ENCODE measurements at places on chromosomes 6 and 20.
A peak's percentile ranks its signal among the peaks of the same experiment; 100 is the strongest.

GRCh38 chr20:57330998-57331397, 1.4 kb downstream of the SPO11 start:
- no peak for DNase-seq

DNA sequence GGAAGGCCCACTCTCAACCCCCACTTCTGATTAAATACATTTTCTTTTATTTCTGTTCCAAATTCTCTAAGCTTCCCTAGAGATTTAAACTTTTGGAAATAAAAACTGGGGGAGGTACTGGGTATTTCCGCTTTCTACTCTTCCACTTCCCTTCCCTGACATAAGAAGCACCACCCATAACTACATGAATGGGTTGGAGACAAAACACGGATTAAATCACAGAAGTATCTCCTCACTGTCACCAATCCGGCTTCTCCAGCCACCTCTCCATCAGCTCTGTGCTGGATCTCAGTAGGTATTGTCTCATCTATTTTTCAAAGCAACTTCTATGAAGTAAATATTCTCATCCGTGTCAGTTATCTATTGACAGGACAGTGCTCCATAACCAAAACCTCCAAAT, 150.7 kb downstream of the TSHZ2 start:
- no peak for DNase-seq

DNA sequence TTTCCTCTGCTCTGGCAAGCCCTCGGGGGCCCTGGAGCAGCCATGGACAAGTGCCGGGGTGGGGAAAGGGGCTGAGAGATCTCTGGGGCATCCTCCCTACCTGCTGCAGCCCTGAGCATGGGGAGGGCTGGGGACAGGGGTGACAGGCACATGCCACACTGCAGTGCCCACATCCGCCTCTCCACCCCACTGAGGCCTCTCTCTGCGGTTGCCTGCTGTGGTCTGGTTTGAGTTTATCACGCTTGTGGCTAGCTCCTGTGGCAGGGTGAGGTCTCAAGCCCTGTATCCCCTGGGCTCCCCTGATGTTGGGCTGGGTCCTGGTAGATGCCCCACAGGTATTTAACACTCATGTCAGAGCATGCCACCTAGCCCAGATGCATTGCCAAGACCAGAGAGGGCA, 52.9 kb upstream of the MLN start:
- DNase-seq = peak; percentile 79

- no peak for DNase-seq
Measured at GRCh38 chr6:112398686-112399085, 51.6 kb downstream of the RFPL4B start.

DNA sequence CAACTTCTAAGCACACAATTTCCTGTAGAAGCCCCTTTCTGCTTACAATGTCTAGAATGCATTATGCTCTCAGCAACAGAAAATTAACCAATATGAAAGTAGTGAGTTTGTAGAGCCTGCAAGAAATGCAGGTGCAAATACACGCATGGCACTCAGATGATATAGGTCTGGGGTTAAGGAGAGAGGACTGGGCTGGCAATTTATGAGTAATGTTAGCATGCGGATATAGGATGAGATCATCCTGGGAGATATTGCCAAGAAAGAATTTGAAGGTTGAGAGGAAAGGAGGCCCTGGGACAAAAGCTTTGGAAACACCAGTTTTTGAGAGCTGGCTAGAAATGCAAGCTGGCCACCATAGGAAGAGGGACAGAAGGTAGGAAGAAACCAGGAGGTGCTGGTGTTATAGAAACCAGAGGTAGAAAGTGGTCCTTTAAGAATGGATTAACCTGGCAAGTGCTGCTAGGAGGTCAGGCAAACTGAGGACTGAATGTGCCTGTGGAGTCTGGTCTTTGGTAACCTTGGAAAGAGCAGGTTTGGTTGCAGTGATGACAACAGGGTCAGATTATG, 183.2 kb upstream of the MYLIP start:
- no peak for DNase-seq

GRCh38 chr20:48277266-48277665, 492.0 kb upstream of the SULF2 start:
- DNase-seq = no peak

DNA sequence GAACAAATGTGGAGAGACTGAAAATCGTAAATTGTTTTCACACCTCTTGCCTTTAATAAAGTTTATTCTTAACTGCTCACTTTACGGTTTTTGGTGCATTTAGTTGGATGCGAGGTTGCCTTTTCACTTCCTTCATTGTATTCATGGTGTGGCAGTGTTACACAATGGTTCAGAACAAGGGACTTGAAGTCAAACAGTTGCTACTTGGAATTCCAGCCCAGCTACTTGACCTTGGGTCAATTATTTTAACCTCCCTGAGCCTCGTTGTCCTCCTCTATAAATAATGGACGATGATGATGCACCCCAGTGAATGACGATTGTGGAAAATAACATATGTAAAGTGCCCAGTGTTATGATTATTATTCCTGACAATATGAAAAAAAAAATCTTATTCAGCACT, 72.3 kb downstream of the CARMIL1 start:
- DNase-seq = no peak

GRCh38 chr20:52972965-52973819, 1.0 kb downstream of the TSHZ2 start:
- peak; percentile 57 for DNase-seq

- DNase-seq = no peak
Measured at GRCh38 chr6:129029778-129030177, 146.8 kb downstream of the LAMA2 start.

- no peak for DNase-seq
Measured at GRCh38 chr20:48623176-48623905, 204.5 kb downstream of the PREX1 start.

- peak; percentile 46 for DNase-seq
Measured at GRCh38 chr6:26342106-26343004, 22.6 kb upstream of the BTN3A2 start.

- DNase-seq = no peak
Measured at GRCh38 chr6:109224107-109224875, 129.0 kb downstream of the CEP57L1 start.

GRCh38 chr6:125054331-125054730, 92.1 kb downstream of the RNF217 start:
- DNase-seq = no peak

GRCh38 chr6:111183702-111184517, 96.6 kb downstream of the SLC16A10 start:
- no peak for DNase-seq

GRCh38 chr6:114342826-114343781, at the start of gene HS3ST5:
TSS of gene HS3ST5 (minus strand) at chr6:114343023. CDS start at chr6:114062845, 280,178 bp downstream.
- DNase-seq = peak; percentile 13

DNA sequence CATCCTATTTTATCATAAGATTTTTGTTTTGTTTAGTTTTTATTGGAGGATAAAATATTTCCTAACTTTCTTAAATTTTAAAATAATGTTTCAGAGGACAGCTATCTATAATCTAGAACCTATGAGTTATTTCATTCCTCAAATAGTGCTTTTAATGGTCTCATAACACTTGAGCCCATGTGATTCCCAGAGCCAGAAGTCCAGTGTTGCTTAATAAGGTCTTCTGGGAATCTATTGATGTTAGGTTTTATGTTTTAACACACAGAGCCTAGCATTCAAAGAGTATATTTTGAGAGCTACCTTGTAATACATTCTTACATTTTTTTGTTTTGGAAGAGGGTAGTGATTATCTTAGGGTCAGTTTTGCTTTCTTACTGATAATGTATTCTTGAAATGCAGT, 200.2 kb downstream of the CENPW start:
- DNase-seq = no peak

DNA sequence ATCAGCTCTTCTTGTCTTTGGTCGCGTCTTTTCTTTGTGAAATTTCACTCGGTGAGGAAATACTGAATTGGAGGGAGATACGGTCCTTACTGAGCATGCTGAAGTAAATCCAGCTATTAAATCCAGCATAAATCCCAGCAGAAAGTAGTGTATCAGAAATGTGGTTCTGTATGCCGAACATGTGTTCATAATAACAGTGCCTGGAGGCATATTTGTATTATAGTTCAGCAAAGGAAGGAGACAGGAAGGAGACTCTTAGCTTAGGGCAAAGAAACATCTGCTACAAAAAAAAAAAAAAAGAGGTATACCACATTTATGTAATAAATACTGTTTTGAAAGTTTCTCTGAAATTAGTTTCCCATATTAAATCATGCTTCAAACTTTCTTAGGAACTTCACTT, 211.8 kb downstream of the PLCB4 start:
- DNase-seq = no peak

GRCh38 chr20:36861875-36862801, 13.8 kb upstream of the TLDC2 start:
- no peak for DNase-seq

DNA sequence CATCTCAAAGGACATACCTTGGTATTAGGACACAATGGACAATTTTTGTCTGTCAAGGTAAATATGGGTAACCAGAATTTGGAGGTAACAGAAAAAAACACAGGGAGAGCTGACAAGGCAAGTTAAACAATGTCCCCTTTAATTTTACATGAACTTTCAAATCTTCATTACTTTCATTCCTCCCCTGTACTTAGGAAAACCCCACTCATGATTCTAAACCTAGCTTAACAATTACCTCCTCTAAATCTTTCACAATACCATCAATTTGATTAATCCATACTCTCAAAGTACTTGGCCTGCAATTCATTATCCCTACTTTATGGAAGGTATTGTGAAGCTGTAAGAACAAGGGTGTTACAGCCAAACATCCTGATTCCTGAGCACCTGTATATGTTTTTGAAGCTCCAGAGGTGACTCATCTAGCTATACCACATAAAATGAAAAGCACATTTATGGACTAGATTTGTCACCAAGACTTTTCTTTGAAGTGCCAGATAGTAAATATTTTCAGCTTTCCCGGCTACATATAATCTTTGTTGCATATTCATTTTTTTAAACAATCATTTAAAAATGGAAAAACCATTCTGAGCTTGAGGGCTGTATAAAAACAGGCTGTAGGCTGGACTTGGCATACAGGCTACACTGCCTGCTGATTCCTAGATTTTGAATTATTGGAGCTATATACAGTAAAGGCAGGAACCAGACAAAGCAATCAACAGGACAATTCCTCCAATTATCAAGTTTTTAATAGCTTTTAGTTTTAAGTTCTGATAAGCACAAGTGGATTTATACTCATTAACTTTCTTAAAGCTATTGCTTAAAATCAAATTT, 22.9 kb downstream of the DEK start:
- DNase-seq = no peak

DNA sequence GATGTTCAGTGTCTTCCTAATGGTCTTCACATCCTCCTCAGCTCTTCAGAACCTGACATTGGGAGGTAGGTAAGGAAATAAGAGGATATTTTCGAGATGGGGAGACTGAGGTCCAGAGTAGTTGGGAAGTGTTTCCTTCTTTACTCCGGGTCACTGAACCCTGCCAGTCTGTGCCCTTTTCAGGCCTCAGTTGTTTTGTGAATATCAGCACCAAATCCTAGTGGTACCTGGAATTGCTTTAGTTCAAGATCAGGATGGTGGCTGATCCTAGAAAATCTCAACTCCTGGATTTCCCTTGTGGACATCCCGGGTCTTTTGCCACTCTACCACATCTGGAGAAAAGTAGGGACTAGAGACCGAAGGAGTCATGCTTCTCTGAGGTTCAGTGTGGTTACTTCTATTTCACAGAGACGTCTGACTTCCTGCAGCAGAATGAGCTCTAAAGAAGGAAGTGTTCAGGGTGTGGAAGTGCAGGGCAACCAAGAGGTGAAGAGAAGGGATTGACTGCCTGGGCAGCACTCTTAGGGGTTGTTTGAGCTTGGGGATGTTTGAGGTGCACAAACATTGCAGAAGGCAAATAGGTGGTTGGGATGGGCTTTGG, 995 bp downstream of the STK4 start:
- DNase-seq = peak; percentile 30

- no peak for DNase-seq
Measured at GRCh38 chr6:15303162-15303919, 57.5 kb downstream of the JARID2 start.

Measured in activated CD4-positive, alpha-beta T cell treated with anti-CD3 and anti-CD28 coated beads for 48 hours (primary cell).